ENCODE measurements at places on chromosomes 5 and 9. TPM values are rescaled to one million over a fixed set of nuclear protein-coding genes. Genes with fewer than 3 reads are reported as not detected.

- no peaks in the 10 kb centered on the region for H3K4me1 ChIP-seq
- H3K4me3 ChIP-seq: peak overlapping the region; percentile 57
- H3K36me3 ChIP-seq: no peaks in the 10 kb centered on the region
- H3K27me3 ChIP-seq: no peaks in the 10 kb centered on the region
- H3K27ac ChIP-seq: peak overlapping the region; percentile 85
- DNase-seq: no peak
Measured at GRCh38 chr9:100426189-100426529, 784 bp upstream of the MSANTD3 start.

- H3K4me3 ChIP-seq: no peak overlapping the region
- H3K4me1 ChIP-seq: no peaks in the 10 kb centered on the region
- H3K36me3 ChIP-seq: no peaks in the 10 kb centered on the region
- DNase-seq: no peak
Measured at GRCh38 chr5:157926977-157927376, 68.0 kb upstream of the CLINT1 start.

DNA sequence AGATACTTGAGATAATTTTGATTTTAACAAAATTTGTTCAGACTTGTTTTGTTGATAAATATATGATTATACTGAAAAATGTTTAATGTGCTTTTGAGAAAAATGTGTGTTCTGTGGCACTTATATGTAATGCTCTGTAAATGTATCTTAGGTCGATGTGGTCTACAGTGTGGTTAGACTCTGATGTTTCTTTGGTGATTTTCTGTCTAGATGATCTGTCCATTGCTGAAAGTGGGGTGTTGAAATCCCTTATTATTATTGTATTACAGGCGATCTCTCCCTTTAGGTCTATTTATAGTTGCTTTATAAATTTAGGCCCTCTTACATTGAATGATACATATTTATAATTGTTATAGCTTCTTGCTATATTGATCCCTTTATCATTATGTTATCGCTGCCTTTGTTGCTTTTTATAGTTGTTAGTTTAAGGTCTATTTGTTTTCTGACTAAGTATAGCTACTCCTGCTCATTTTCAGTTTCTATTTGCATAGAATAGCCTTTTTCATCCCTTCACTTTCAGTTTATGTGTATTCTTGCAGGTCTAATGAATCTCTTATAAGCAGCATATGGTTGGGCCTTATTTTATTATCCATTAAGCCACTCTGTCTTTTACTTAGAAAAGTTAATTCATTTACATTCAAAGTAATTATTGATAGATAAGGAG, 124.3 kb downstream of the MRPS30 start:
- H3K27me3 ChIP-seq: no peaks in the 10 kb centered on the region
- H3K4me3 ChIP-seq: no peak overlapping the region
- H3K36me3 ChIP-seq: no peaks in the 10 kb centered on the region
- H3K4me1 ChIP-seq: no peaks in the 10 kb centered on the region
- H3K27ac ChIP-seq: no peak overlapping the region
- no peak for DNase-seq

- H3K27ac ChIP-seq: no peak overlapping the region
- H3K4me3 ChIP-seq: no peak overlapping the region
- no peak for DNase-seq
- no peaks in the 10 kb centered on the region for H3K4me1 ChIP-seq
- no peaks in the 10 kb centered on the region for H3K36me3 ChIP-seq
Measured at GRCh38 chr5:113216545-113216944, 218.2 kb downstream of the TSSK1B start.

- H3K27ac ChIP-seq: no peak overlapping the region
- DNase-seq: no peak
- H3K27me3 ChIP-seq: no peaks in the 10 kb centered on the region
- H3K4me1 ChIP-seq: peaks cover 5% of the 10 kb centered on the region
Measured at GRCh38 chr5:128093368-128093767, 9.8 kb downstream of the SLC12A2 start.

GRCh38 chr9:124549016-124549415, 41.8 kb upstream of the NR5A1 start:
- H3K36me3 ChIP-seq: no peaks in the 10 kb centered on the region
- no peaks in the 10 kb centered on the region for H3K27me3 ChIP-seq
- DNase-seq: no peak
- no peak overlapping the region for H3K4me3 ChIP-seq

DNA sequence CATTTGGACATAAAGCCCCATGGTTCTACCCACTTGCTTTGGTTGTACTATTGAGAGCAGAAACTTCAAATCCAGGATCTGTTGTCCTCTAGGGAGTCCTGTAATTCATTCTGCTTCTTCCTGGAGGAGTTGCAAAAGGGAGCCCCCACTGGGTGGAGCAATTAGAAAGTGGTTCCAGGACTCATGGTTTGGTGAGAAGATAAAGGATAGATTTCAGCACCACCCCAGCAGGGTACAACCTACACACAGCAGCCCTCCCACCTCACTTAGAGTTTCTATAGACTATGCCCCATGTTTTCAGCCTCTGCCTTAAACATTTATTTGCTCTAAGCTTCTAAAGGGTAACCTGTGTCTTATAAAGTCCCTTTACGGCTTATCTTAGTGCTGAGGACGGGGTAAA, 112.6 kb upstream of the ARRDC3 start:
- no peak overlapping the region for H3K4me3 ChIP-seq
- no peaks in the 10 kb centered on the region for H3K36me3 ChIP-seq
- H3K4me1 ChIP-seq: no peaks in the 10 kb centered on the region
- no peaks in the 10 kb centered on the region for H3K27me3 ChIP-seq

GRCh38 chr5:168039566-168040248, 251.7 kb upstream of the WWC1 start:
- no peak for DNase-seq
- no peak overlapping the region for H3K27ac ChIP-seq
- H3K4me3 ChIP-seq: no peak overlapping the region
- H3K36me3 ChIP-seq: no peaks in the 10 kb centered on the region
- no peaks in the 10 kb centered on the region for H3K4me1 ChIP-seq

DNA sequence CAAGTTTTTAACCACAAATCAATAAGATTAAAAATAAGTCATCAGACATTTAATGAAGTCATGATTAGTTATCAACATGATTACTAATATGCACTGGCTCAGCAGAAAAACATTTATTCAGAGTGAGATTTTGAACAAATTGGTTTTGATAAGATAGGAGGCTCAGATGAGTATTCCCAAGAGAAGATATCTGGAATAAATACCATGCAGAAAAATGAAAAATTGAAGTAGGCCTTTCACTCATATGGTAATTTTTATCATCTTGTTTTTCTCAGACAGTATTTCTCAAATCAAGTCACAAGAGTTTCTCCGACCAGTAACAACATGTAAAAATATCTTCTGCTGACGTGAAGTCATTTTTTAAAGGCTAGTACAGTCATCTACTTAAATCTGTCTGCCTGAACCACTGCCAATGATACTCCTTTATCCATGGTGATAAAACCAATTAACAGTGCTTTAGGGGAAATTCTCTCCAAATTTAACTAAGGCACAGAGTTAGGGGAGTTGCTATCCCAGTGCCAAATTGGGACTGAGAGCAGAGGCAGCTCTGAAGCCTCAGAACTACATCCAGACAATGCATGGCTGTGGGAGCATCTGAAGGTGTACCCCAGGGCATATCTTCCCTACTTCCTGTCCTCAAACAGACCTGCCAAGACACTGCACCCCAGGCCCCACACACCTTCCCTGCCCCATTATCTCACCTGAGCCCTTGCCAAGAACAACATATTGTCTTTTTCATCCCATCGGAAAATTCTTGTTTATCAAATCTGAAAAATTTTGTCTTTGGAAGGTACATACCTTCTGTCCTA, 105.5 kb upstream of the TSLP start:
- H3K4me1 ChIP-seq: no peaks in the 10 kb centered on the region
- no peak for DNase-seq
- no peaks in the 10 kb centered on the region for H3K36me3 ChIP-seq
- no peak overlapping the region for H3K4me3 ChIP-seq
- H3K27ac ChIP-seq: peak overlapping the region; percentile 32
- no peaks in the 10 kb centered on the region for H3K27me3 ChIP-seq

DNA sequence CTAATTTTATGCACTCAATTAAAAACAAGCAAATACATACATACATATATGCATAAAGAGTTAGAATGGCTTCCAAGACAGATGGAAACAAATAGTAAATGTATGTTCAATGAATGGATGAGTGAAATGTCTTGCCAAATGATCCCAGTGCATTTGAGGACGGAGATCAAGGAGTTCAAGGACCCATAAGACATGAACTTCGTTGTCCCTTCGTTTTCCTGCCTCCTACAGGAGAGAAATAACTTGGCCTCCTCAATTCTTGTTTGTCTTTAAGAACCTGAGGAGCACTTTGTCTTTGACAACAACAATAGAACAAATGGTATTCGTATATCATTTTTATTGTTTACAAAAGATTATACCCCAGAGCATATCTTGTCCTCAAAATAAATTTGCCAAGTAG, 2.4 kb upstream of the PAPPA start:
- H3K36me3 ChIP-seq: no peaks in the 10 kb centered on the region
- no peaks in the 10 kb centered on the region for H3K27me3 ChIP-seq
- no peaks in the 10 kb centered on the region for H3K4me1 ChIP-seq
- no peak for DNase-seq
- H3K27ac ChIP-seq: no peak overlapping the region
- no peak overlapping the region for H3K4me3 ChIP-seq

DNA sequence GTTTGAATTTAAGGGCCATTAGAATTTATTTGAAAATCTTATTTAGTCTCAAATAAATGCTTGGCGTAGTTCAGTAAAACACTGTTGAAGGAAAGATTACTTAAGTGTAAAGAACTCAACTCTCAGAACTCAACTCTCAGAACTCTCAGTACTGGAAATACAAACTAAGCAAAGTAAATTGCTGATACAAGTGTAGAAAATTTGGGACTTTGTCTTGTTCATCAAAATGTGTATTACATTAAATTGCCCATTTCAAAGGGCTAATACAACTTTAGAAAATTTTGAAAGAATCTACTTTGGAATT, 99.4 kb downstream of the CSNK1G3 start:
- no peak overlapping the region for H3K27ac ChIP-seq
- no peak for DNase-seq
- H3K27me3 ChIP-seq: no peaks in the 10 kb centered on the region

DNA sequence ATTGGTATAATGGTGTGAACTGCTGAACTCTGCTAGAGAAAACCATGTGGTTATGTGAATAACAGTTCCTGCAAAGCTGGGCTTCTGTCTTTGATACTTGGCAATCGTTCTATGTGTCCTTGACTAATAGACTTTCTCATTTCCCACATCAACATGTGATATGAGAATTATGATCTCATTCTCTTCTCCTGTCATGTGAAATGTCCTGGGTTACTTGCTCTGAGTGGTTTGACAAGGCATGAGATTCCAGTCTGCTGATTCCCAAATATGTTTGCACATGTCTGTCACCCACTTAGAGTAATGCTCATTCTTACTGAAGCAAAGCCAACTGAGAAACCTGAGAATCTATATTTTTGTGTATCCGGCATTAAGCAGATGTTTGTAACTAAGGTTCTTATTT, 141.2 kb downstream of the PARP8 start:
- H3K27ac ChIP-seq: no peak overlapping the region
- no peak overlapping the region for H3K4me3 ChIP-seq
- no peaks in the 10 kb centered on the region for H3K4me1 ChIP-seq
- DNase-seq: no peak

GRCh38 chr5:37881359-37881758, 41.5 kb upstream of the GDNF start:
- no peaks in the 10 kb centered on the region for H3K4me1 ChIP-seq
- no peak overlapping the region for H3K27ac ChIP-seq
- DNase-seq: no peak
- no peaks in the 10 kb centered on the region for H3K36me3 ChIP-seq

- no peaks in the 10 kb centered on the region for H3K4me1 ChIP-seq
- H3K36me3 ChIP-seq: no peaks in the 10 kb centered on the region
- no peak overlapping the region for H3K4me3 ChIP-seq
- no peak for DNase-seq
Measured at GRCh38 chr9:98006127-98006796, 23.1 kb downstream of the ANP32B start.

DNA sequence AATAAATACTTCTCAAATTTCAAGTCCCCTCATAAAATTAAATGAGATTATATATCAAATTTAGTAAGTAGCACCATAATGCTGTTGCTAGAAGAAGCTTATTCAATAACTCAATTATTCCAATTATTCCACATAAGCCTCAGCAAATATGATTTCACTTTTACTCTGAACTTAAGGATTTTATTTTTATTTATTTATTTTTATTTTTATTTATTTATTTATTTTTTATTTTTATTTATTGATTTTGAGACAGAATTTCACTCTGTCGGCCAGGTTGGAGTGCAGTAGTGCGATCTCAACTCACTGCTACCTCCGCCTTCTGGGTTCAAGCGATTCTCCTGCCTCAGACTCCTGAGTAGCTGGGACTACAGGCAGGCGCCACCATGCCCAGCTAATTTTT, 1308.3 kb upstream of the CDH9 start:
- no peaks in the 10 kb centered on the region for H3K4me1 ChIP-seq
- no peak for DNase-seq
- no peak overlapping the region for H3K27ac ChIP-seq
- H3K36me3 ChIP-seq: no peaks in the 10 kb centered on the region
- no peaks in the 10 kb centered on the region for H3K27me3 ChIP-seq
- H3K4me3 ChIP-seq: no peak overlapping the region

DNA sequence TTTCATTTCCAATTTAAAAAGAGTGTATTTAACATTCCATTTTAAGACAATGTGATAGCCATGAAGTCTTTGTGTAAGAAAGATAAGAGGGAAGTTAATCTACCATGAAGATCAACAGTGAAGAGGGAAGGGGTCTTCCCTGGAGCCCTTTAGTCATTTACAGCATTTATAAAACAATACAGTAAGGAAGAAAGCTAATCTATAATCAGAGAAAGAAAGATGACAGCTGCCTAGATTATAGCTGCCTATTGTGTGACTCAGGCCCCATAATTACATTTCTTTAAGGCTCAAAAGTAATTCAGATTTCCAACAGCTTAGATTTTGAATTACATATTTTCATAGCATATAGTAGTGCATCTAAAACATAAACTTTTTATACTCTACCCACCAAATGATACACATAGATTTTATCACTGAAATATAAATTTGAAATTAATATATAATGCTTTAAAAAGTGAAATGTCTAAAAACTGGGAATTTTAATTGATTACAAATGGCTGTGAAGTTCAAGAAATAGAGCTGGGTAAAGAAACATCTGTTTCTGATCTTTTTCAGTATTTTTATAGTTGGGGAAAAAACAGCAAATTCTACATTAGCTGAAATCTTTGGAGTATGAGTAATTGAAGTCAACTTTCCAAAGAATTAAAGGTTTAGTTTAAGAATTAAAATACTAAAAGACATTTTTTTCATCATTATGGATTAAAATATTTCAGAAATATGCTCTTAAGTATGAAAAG, 89.6 kb downstream of the RIC1 start:
- no peaks in the 10 kb centered on the region for H3K27me3 ChIP-seq
- H3K4me3 ChIP-seq: no peak overlapping the region

GRCh38 chr5:124034963-124035362, 523.0 kb downstream of the CSNK1G3 start:
- no peaks in the 10 kb centered on the region for H3K36me3 ChIP-seq
- no peaks in the 10 kb centered on the region for H3K27me3 ChIP-seq
- no peaks in the 10 kb centered on the region for H3K4me1 ChIP-seq
- no peak overlapping the region for H3K27ac ChIP-seq
- no peak for DNase-seq

GRCh38 chr5:175861337-175862130, 9.8 kb upstream of the CPLX2 start:
- H3K36me3 ChIP-seq: no peaks in the 10 kb centered on the region
- H3K4me3 ChIP-seq: no peak overlapping the region
- H3K4me1 ChIP-seq: no peaks in the 10 kb centered on the region
- no peak overlapping the region for H3K27ac ChIP-seq

GRCh38 chr5:17154211-17154996, 63.0 kb upstream of the BASP1 start:
- no peak overlapping the region for H3K27ac ChIP-seq
- DNase-seq: no peak
- no peaks in the 10 kb centered on the region for H3K4me1 ChIP-seq
- H3K27me3 ChIP-seq: no peaks in the 10 kb centered on the region

The IL5 gene
- total RNA-seq: not detected

The WDR38 gene
- 0.33 TPM for total RNA-seq

The SPATA6L gene
- 1.4 TPM for total RNA-seq

The HTR4 gene
- total RNA-seq: 0.15 TPM

The ZNF189 gene
- total RNA-seq: 23.9 TPM

All from breast epithelium (tissue), 4 donors.